8988T (cell line): ENCODE measurements at places on chromosomes 7 and 10.

- no peak for DNase-seq
These were observed 90.7 kb downstream of the DGKI start for GRCh38 chr7:137755846-137756651.

DNA sequence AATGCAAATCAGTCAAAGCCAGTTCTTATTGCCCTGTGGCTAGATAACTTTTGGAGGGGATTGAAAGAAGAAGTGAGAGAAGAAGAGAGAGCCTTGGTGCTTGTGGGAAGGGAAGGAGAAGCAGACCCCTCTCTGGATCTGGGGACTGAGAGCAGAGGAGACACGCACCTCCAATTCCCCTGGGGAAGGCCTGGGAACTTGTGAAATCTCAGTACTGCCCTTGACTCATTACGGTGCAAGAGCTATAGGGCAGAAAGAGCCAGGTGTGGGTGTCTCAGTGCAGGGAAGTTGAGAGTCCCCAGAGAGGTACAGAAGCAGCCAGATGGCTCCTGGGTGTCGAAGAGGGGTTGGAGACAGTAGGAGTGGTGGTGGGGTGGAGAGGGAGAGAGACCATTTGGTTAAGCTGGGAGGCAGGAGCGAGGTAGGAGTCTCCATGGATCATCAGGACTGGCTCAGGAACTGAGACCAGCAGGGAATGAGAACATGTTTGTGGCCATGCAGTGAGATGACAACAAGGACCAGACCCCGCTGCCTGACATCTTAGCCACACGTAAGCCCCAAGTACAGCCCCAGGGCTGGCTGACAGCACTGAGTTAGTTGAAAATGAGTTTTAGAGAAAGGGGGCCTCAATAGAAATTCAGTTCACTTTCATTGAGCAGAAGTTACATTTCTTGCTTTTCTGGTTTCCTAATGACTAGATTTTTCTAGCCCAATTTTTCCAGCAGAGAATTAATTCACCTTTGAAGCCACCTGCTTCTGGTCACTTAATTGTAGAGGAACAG lies 238.2 kb downstream of the BUB3 start:
- DNase-seq: no peak

DNA sequence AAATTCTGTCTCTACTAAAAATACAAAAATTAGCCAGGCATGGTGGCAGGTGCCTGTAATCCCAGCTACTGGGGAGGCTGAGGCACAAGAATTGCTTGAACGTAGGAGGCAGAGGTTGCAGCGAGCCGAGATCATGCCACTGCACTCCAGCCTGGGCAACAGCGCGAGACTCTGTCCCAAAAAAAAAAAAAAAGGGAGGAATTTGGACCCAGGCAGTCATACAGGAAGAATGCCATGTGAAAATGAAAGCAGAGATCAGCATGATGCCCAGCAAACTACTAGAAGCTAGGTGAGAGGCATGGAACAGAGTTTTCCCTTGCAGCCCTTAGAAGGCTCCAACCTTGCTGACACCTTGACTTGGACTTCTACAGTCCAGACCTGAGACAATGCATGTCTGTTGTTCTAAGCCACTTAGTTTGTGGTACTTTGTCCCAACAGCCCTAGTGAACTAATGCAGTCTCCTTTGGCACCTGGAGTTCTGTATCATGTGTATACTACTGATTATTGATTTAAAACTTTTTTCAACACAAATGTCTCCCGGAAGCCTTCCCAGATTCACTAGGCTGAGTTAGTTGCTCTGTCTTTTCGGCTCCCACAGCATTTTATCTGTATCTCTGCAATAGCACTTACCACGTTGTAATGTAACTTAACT lies 10.2 kb upstream of the BAG3 start:
- no peak for DNase-seq

- no peak for DNase-seq
These were observed 45.8 kb downstream of the ALDH18A1 start for GRCh38 chr10:95610727-95611126.

GRCh38 chr10:75203724-75204123 lies 6.9 kb upstream of the VDAC2 start:
- DNase-seq: no peak

- DNase-seq: no peak
These were observed 236.3 kb downstream of the KLF6 start for GRCh38 chr10:3548702-3549101.

DNA sequence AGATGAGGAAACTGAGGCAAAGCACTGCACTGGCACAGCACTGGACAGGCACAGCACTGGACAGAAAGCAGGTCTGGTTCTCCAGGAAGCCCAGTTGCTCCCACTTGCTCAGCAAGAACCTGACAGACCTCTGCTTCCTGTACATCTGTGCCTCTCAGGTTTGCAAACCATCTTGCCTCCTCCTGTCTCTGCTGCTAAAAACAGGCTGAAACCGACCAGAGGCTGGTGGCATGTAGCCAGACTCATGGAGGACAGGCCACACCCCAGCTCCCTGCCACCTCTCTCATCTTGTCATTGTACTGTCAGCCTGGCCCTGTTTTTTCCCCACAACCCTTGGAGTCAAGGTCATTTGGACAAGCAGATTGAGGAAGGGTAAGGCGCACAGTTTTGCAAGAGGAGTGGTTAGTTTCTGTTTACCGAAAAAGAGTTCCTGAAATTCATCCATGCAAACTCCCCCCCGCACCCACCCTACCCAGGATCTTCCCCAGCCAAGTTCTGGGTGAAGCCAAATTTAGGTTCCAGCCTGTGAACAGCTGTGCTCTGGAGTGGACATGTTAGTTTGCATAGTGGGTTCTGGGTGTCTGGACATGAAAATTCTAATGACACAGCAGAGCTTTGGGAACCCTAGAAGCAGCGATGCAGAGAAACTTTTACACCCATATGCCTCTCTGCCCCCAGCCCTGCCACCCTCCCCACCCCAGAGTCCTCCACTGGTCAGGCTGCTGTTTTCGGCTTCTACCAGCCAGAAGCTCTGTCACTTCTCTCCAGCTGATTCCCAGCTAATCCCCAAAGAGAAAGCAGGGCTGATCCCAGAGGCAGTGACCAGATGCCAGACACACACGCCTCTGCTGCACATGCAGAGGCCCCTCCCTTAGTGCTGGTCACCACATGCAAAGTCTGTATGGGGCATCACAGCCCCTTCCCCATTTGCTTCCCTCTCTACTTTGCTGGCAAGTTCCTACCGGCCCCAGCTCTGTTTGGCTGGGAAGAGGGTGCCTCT lies 8.5 kb upstream of the C10orf105 start:
- no peak for DNase-seq

GRCh38 chr10:63657761-63658160 lies 136.6 kb downstream of the REEP3 start:
- no peak for DNase-seq

GRCh38 chr10:109743574-109743973 lies 179.7 kb downstream of the XPNPEP1 start:
- DNase-seq: no peak

DNA sequence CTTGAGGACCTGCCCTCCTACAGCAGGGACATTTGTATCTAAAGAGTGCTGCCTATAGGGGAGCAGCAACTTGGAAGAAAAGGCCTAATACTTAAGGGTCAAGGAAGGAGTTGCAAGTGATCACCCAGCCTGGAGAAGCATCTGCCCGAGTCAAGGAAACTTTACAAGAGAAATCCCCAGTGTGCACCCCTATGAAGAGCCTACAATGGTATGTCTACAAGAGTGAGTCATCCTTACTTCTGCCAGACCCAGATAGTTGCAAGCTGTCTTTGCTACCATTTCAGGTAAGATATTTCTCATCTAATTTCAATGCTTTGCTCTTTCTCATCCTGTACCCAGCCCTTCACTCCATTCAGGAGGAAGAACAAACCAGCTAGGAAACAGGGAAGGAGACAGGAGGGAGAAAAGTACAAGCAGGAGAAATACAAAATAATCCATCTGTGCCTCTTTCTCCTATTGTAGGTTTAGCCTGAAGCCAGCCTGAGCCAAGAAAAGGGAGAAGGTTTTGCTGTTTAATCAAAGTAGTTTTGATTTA lies 34.4 kb upstream of the AGR3 start:
- no peak for DNase-seq

- no peak for DNase-seq
These were observed 32.1 kb downstream of the NMT2 start for GRCh38 chr10:15136129-15137035.

DNA sequence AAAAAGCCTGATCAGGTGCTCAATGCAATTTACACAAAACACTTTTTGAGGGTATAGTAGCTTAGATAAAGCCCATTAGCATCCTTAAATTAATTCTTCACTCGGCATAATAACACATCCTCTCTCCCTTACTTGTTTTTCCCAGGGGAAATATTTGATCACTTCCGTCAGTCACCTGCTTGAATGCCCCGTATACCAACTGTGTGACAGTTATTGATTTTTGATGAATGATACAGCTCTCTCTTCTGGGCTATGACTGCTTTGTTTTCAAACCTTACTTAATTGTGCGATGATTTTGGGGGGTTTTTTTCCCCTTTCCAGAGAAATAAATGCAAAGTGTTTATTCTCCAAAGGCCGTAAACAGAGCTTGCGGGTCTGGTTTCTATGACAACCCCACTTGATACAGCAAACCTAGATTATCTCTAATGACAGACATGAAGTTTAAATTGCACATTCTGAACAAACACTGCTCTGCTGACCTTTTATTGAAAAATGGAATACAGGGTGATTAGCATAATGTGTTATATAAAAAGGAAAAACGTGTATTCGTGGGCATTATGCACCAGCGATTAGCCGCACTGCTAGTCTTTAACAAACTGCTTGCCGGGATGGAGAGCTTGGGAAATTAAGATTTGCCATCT lies 78.4 kb upstream of the NANOS1 start:
- no peak for DNase-seq
